ENCODE measurements at places on chromosomes 3 and 15.

GRCh38 chr3:37535526-37536432 is 325.9 kb upstream of the CTDSPL start:
- DNase-seq = no peak

- DNase-seq = no peak
Observed at GRCh38 chr15:52277575-52277974, 18.0 kb downstream of the MYO5C start.

DNA sequence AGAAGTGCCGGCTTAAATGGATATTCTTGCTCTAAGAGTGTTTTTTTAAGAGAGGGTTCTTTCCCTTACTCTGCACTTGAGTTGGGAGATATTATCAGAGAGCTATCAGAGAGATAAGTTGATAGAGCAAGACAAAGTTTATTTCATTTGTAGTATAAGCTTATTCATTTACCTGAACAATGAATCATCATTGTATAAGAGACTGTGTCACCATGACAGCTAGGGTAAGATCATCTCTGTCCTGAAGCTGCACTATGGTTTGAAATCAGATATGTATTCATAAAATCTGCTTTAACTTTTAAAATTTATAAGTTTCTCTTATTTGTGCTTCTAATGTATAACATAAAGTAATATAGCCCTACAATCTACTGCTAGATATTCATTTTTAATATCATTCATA is 128.1 kb upstream of the ARL6 start:
- no peak for DNase-seq

DNA sequence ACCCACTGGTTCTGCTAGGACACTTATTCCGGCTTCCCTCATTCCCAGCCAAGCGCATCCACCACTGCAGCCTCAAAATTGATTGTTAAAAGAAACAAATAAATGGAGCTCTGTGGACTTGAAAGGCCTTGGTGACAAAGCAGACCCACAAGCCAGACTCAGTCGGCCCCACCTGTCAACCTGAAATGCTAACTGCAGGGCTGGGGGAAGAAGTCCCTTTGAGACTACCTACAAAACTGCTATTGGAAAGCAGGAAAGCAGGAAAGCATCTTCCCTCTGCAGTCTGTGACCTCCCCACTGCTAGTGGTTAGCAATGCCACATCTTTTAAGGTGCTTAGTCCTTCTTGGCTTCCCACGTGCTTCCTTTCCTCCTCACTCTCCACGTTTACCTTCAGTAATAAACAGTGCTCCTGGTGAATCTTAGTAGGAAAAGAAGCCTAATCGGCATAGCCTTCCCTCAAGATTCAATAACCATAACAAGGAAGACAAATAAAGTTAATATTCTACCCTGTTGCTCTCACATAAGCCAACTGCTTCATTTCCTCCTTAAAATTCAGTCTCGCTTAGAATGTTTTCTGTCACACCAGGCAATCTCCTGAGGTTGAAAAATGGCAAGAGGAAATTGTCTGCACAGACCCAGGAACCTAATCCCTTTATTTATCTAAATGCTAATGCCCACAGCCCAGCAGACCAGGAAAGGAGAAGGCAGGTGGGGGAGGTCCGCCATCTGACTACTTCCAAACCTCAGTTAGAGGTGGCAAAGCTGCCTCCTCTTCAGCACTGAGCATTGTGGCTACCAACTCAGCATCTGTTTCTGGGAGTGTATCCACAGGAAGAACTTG is 296.2 kb downstream of the NEK10 start:
- DNase-seq = no peak

DNA sequence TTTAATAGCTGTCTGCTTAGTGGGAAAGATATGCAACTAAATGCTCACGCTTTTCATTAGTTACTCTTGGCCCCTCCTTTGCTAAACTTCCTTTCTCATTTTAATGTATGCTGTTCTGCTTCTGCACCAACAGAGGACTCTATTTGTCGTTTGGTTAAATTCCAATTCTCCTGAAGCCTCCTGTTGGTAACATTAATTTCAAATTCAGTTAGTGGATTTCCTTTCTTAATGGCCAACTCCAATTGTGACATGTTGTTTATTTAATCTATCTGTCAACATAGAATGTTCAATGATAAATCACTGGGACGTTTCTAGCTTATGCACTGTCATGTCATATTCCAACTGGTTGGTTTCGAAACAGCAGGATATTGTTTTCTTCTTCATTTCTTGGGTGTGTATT is 467.4 kb upstream of the BCHE start:
- no peak for DNase-seq
